ENCODE measurements at places on chromosomes 7 and 10.

GRCh38 chr7:1204460-1205140 is 28.1 kb upstream of the UNCX start:
- no peak for DNase-seq

DNA sequence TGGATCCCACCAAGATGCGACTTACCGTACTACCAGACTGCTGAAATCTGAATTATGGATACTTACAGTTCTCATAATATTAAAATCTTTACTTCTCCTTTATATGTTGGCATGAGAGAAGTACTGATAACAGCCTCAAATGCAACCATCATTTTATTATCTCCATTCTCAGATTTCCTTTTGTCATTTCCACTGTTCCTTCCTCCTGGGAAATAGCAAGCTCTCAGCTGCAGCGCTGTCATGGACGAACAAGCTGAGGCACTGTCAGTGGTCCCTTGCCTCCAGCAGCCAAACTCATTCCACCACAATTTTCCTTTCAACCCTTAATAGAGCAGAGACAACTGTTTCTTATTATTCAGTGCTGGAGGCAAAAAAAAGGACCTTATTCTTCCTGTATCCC is 478.4 kb downstream of the ARL4A start:
- DNase-seq: no peak

- DNase-seq: peak; percentile 82
These were observed 36.8 kb downstream of the NACAD start for GRCh38 chr7:45052011-45052410.

DNA sequence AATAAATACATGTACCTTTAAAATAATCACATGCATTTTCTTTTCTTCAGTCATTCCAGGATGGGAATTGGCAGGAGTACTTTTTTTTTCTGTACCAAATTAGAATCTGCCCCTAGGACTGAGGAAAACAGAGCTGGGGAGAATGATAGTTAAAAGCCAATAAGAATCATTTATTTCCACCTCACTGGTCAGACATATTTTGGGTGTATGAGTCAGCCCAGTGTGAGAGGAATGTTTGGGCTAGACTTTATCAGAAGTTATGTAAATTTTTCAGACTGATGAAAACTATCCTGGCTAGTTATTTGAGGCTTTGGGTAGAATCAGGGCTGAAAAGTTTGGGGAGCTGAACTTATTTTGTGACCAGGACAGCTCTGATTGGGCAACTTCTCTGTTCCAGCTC is 303.1 kb upstream of the NPSR1 start:
- no peak for DNase-seq

- no peak for DNase-seq
These were observed 87.3 kb upstream of the TES start for GRCh38 chr7:116122972-116123595.

- DNase-seq: no peak
These were observed 223.6 kb downstream of the PHTF2 start for GRCh38 chr7:78022165-78022564.

DNA sequence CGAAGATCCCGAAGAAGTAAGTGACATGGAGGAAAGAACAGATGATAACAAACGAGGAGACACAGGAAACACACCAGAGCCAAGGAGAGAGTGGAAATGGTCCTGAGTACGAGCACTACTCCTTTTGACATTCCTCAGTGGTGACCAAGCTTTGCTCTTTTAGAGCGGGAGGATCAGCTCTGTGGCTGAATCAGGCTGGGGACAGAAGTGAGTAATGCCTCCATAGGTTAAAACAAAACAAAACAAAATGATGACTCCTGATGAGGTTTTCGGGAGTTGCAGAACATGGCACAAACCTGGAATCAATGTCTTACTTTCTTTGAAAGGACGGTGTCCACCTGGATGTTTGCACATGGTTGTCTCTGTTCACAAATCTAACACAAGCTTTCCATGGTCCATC is 30.3 kb upstream of the TCF7L2 start:
- DNase-seq: no peak

DNA sequence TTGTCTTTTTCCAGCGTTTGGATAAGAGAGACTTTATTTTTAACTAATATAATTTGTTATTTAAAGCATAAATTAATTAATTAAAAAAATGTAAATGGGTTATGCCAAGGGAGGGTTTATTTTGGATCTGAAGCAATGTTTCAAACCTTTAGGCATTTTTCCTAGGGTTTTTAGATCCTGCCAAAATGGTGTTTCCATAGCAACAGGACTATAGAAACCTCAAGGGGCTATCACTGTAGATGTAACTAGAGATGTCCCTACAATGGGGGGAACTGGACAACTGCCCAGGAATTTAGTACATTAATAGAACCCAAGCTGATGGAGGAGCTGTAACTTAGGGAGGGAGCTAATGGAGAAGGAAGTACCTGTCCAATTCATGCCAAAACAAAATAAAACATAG is 57.3 kb downstream of the SLC39A12 start:
- no peak for DNase-seq

GRCh38 chr10:61052469-61053205 is 108.7 kb upstream of the RHOBTB1 start:
- no peak for DNase-seq

DNA sequence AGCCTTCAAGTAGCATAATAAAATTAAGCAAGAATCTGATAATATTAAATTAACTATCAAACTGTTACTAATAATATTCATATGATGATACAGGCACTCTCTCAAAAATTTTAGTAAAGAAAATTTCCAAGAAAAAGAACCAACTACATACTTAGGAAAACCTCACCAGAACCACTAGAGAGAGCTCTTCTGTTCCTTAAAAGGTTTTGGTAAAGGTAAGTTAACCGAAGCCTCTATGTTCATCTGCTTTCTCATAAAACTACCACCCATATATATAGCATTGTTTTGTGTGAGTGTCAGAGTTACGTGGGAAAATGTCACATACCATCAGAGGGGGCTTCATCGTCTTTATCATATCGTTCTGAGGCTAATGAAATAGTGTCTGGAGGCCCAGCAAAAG is 20.7 kb downstream of the SKAP2 start:
- DNase-seq: no peak

DNA sequence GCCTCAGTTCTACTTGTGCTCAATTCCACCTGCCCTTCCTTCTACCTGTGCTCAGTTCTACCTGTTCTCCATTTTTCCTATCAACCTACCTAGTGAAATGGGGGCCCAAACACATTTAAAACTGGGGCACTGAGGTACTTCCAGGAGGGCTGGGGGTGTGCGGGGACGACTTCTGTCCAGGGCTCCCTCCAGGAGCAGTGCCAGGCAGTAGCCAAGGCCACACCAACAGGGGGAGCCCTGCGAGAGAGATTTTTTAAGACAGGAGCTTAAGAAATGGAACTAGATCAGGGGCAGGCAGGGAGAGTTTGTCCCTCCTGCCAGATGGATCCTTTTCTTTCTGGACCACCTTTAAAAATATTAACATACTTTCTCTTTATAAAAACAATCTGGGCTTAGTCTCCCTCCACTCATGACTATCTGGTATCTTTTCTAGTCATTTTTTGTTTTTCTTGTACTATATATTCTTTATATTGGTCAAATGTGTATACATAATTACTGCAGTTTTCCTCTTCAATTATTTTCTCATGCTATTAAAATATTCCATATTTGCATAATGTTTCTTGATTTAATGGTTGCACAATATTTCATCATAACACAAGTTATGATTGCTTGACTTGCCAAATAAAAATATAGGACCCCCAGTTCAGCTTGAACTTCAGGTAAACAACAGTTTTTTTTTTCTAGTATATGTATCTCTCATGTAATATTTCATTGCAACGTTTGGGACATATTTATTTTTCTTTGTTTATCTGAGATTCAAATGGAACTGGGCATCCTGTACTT is 47.3 kb upstream of the INSYN2A start:
- DNase-seq: peak; percentile 30

DNA sequence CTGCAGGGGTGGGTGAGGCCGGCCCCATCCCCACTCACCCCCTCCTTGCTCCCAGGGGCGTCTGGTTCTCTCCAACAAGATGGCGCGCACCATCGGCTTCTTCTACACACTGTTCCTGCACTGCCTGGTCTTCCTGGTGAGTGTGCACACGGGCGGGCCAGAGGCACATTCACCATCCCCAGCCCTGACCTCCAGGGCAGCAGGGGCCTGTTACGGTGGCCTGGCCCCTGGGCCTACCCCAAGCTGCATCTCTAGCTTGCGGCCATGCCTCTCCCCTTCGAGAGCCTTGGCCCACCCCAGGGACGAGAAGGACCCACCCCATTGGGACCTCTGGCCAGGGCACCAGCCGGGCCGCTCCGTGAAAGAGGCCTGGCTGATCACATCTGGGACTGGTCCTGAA is 4.9 kb upstream of the SH2B2 start:
- no peak for DNase-seq

DNA sequence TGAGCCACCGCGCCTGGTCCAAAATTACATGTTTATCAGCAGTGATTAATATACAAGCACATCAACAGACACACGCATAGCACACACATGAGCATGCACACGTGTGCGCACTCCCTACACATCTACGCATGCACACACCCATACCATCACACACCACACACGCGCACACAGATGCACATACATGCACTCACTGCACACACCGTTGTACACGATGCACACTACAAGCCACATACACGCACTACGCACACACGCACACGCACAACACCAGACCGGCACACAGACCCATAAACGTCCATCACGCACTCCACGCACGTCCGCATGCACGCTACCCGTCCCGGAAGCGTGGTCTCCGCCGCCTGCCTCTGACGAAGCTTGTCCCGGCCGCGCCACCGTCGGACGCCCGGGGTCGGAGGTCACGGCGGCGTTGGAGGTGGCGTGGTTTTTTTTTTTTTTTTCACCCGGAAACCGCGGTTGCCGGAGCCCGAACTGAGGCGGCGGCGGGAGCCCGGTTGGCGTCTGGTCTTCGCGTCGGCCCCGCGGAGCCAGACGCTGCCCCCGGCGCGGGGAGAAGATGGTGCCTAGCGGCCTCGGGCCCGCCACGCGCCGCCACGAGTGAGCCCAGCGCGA is at the start of gene TMEM248:
Gene TMEM248 (plus strand): TSS at position 457 of the 627 bp plus-strand sequence. CDS start 20,641 bp downstream, outside the sequence.
- DNase-seq: peak; percentile 26

- DNase-seq: peak; percentile 89
These were observed at the start of gene NEURL1 for GRCh38 chr10:103493362-103493915. Gene NEURL1, plus strand, starts transcription at chr10:103493705. Its CDS starts 683 bp downstream, at chr10:103494388.

GRCh38 chr10:14369906-14370305 is 39.2 kb upstream of the FRMD4A start:
- DNase-seq: no peak

Measured in NCI-H510A (cell line).